ENCODE measurements at places on chromosomes 1 and 21.

DNA sequence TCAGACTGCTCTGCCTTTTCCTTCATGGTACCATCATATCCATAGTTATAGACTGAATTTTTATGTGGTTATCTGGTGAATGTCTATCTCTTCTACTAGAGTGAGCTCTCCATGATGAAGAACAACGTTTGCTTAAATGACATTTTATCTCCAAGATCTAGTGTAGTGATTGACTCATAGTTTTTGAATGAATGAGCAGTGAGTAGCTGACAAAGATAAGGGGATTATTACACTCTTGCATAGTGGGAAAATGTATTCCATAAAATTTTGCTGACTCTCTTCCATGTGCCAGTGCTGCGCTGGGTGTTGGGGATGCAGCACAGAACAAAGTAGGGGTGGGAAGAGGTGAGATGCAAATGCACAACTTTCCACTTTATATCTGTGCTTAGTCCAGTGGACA, 147.7 kb downstream of the TGFB2 start:
- DNase-seq, result no peak

DNA sequence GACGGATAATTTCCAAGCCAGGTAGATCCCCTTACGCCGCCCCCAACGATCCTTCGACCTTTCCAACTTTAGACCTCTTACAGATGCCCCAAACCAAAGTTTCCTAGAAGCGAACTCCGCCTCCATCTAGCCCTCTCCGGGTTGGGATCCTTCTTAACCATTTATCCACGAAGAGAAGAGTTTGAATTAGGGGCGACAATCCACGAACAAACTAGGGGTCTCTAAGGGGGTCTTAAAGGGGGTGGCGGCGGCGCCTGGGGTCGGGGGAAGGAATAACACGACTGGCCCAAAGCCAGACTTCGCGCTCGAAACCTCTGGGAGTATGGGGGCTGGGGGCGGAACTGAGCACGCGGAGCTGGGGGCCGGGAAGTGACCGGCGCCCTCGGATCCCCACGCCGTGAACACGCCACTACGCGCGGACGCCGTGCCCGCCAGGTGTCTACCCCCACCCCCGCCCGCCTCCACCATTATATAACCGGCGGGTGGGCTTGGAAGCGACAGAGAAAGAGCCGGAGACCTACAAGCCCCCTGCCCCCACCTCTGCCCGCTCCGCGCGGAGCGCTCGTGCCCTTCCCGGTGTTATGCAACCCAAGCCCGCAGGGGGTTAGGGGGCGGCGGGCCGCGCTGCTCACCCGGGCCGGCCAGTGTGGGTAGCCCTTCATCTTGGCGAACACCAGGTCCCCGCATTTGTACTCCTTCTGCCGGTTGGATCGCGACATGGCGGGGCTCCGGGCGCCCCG, 594 bp downstream of the HDGF start:
- DNase-seq, result peak; percentile 91

DNA sequence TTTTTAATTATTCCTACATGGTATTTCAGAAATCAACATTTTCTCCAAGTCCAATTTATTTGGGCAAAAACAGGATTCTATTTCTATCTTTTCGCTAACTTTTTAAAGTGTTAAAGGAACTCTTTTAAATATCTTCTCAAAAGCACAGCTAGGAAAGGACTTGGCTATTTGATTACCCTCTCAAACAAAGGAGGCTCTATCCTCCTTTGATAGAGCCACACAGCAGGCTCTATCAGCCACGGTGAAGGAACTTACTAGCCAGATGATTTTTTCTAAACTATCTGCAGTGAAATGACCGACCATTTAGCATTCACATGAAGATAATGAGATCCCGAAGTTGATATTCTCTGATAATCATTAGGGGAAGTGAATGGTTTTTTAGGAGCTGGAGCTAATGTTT, 9.1 kb downstream of the ANGPTL7 start:
- no peak for DNase-seq

- DNase-seq, result no peak
Measured at GRCh38 chr1:214990619-214991018, 91.9 kb upstream of the KCNK2 start.

GRCh38 chr1:227558732-227559262, 4.6 kb upstream of the ZNF678 start:
- DNase-seq, result no peak
